ENCODE measurements at places on chromosomes 1 and 21. TPM values are rescaled to one million over a fixed set of nuclear protein-coding genes. Genes with fewer than 3 reads are reported as not detected.

CAPN8 gene
- total RNA-seq, result not detected

GRCh38 chr1:159922511-159923202 lies 2.6 kb downstream of the TAGLN2 start:
- DNase-seq, result no peak

GRCh38 chr1:225508538-225509375 lies 80.9 kb upstream of the LBR start:
- no peak for DNase-seq

DNA sequence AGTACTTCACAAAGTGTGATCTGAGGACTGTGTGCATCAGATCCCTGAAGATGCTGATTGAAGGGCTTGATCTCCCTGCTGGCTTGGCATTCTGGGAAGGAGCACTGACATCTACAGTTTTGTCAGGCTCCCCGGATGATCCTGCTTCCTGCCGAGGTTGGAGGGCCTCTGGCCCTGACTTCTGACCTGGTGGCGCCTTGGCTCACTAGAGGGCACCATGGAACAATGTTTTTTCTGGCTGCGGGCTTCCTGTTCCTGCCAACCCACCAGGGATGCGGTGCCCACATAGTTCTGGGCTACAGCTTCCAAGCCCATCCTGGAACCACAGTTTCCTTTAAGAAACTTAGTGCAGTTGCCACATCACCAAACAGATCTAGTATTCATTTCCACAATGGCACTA lies 38.8 kb upstream of the RASAL2 start:
- peak; percentile 45 for DNase-seq

DNA sequence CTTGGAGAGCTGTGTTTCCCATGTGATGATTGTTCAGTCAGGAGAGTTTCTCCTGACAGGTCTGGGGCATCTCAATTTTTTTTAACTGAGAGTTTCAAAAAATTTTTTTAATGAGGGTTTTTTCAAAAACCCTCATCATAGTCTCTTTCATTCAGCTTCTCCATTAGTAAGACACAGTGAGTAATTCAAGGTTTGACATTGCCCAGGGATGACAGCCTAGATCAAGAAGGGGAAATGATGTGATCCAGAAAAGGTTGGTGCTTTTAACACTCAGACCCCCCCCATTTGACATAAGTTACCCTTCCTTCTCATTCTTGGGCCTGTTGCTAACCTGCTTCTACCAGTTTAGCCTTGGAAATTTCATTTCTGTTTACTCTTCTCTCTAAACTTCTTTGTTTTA lies 189.4 kb upstream of the HOOK1 start:
- no peak for DNase-seq

All from cardiac muscle cell (in vitro differentiated cells and primary cell).